Endodermal cell (in vitro differentiated cells): ENCODE measurements at places on chromosomes 5 and 9. TPM values are rescaled to one million over a fixed set of nuclear protein-coding genes. Genes with fewer than 3 reads are reported as not detected.
A peak's percentile ranks its signal among the peaks of the same experiment; 100 is the strongest.

- DNase-seq, result no peak
Measured at GRCh38 chr5:173537228-173537627, 79.2 kb downstream of the BOD1 start.

DNA sequence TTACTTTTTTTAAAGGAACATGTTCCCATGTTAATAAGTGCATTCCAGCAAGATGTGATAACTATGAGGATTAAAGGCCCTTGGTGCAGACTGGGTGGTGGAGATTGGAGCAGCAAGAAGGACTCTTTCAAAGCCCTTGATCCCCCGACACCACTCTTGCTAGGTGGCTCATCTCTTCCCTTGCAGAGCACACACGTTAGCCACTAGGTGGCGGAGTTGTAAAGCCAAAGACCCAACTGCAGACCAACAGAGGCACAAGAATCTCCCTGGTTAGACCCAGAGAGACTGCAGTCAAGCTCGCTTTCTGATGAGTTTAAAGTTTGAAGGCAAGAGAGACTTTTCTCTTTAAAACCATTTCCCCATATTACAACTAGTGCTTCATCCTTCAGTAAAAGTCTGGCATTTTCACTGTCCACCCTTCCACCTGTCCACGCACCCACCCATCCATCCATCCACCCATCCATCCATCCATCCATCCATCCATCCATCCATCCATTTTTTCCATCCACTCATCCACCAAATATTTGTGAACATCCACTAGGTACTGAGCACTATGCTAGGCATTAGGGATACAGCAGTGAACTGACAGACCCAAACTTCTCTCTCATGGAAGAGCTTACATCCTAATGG, 226.9 kb downstream of the MSX2 start:
- peak; percentile 89 for DNase-seq

DNA sequence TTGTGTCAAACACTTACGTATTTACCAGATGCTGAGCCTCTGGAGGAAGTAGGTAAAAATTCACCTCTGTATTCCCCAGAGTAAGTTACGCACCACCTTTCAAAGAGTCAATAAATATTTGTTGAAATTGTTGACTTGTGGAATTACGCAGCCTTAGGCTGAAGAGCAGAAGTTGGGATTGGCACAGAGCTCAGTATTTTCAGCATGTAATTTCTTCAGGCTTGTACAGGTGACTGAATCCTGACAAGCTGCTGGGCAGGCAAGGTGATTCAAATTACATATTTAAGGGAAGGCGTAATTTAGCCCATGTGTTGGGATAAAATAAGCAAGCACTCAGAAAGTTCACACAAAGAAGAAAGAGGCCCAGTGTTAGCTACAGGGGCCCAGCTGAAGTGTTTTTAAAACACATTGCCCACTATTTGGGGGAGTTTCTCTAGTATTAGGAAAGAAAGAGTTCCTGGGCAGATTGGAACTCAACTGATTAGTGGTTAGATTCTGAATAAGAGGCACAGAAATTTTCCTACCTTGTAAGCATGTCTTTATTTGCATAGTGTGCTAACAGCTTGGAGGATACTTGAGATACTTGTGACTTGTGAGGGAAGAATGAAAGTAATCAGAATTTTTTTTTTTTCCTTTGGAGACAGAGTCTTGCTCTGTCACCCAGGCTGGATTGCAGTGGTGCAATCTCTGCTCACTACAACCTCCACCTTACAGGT, 165.3 kb upstream of the FBXL7 start:
- no peak for DNase-seq

- DNase-seq, result peak; percentile 61
Measured at GRCh38 chr5:71860048-71860447, 141.0 kb downstream of the CARTPT start.

- no peak for DNase-seq
Measured at GRCh38 chr9:95936579-95937075, 61.1 kb downstream of the ERCC6L2 start.

- peak; percentile 75 for DNase-seq
Measured at GRCh38 chr5:73693573-73694061, 67.6 kb downstream of the ARHGEF28 start.

GRCh38 chr5:65611524-65611923, 12.6 kb downstream of the TRIM23 start:
- no peak for DNase-seq

DNA sequence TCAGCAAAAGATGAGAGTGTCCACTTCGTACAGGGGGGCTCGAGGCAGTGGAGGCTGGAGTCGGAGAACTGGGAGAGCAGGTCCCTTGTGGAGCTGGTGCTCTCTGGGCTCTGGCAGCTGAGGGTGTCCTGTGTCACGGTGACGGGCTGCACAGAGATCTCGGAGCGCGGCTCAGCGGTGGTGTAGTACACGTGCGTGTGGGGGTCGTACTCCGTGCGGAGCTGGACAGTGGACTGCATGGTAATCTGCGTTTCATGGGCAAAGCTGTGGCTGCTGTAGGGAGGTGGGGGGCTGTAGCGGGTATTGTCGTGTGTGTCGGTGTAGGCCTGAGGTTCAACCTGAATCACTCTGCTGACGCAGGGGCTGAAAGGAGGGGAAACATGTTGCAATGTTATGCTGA, 48.0 kb downstream of the PTCH1 start:
- DNase-seq, result no peak

Gene PCDHGA6
- total RNA-seq, result 2.8 and 3.8 TPM in 2 replicates

Gene CYSTM1
- 29.9 and 30.7 TPM in 2 replicates for total RNA-seq

Gene RUSC2
- total RNA-seq, result 17.2 to 25.5 TPM (median 21.0 TPM) in 3 replicates

Gene CFAP77
- total RNA-seq, result 1.9 and 2.2 TPM in 2 replicates
